Upper lobe of left lung (tissue), 6 donors: ENCODE measurements at places on chromosomes 4 and X.

GRCh38 chr4:108396900-108397497 is 223.4 kb upstream of the RPL34 start:
- DNase-seq = no peak

DNA sequence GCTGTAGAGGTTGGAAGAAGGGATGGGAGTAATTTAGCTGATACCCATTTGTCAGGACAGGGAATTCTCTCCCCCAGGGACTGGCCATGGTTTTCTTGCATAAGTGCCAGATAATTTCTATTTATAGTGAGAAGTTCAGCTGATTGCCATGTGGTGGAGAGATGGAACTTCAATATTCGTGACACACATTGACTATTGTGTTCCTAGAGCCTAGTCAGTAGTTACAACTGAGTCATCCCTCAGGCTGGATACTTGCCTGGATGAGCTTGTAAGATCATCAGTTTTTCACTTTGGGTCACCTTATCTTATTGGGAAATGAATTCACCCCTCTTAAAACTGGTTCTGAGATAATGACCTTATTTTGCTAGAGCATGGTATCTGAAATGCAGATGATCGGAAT is 32.2 kb downstream of the CFAP299 start:
- no peak for DNase-seq

DNA sequence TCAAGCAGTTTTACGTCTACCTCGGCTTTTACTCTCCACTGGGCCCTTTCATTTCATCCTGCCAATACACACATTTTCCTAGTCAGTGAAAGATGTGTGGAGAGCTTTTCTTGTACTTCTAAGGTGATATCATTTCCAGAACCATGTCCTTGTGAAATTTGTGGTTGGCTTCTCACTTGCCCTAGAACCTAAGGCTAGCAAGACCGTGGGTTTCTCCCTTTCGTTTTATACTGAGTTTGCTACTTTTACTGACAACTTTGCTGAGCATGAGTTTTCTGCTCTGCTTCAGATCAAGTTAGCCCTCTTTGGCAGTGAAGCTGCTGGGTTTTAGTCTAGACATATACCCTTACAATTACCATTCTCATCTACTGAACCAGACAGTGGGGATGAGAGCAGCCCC is 95.7 kb upstream of the FRMPD4 start:
- DNase-seq = no peak

GRCh38 chr4:110505440-110505839 is 29.5 kb downstream of the ENPEP start:
- DNase-seq = no peak

- no peak for DNase-seq
Observed at GRCh38 chr4:175456131-175456530, 355.9 kb downstream of the GPM6A start.

DNA sequence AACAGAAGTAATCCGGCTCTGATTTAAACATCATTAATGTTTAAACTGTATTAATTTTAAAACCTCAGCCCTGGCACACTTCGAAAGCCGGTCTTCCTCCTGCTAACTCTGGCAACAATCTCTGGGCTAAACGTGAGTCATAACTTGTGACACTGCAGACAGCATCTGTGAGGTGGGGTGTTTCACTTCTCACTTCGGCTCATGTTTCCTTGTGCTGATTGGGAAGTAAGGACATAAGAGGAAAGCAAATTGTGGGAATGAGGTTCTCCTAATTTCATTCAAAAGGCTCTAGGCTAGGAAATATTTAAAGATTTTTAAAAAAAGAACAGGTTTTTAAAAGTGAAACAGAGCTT is 139.9 kb upstream of the USP9X start:
- no peak for DNase-seq

DNA sequence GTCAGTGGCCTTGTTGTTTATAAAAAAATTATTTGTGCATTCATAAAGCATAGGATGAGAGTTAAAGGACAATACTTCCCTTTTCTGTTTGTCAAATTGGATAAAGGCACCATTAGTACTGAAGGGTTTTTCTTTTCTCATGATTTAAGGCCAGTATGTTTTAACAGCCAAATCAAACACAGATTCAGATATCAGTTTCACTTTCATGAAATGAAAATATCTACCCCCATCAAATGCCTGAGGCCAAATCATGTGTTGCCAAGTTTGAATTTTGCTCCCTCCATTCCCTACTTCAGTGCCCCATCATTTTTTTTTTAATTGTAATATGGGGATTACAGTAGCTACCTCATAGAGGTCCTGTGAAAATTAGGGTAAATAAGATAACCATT is 745.9 kb downstream of the RPA4 start:
- DNase-seq = no peak

- no peak for DNase-seq
Observed at GRCh38 chrX:40391662-40392061, 189.1 kb upstream of the ATP6AP2 start.

DNA sequence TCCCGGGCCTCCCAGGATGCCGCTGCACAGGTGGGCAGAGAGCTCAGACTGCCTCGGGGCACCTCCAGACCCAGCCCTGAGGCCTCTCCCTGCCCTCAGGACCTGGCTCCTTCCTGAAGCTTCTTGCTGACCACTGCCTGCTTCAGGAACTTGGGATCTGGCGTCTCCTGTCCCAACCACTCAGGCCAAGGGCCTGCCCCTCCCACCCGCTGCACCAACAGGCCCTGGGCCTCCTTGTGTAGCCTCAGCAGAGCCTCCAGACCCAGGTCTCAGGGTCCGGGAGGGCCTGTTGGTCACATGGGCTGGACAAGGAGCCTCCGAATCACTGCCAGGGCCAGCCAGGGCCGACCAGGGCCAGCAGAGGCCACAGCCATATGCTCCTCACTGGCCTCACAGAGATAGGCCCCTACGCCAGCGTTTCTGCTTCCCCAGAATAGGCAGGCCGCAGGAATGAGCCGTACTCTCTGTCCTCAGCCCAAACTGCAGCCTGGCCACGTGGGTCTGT is 2.8 kb downstream of the MXD4 start:
- DNase-seq = peak; percentile 20

DNA sequence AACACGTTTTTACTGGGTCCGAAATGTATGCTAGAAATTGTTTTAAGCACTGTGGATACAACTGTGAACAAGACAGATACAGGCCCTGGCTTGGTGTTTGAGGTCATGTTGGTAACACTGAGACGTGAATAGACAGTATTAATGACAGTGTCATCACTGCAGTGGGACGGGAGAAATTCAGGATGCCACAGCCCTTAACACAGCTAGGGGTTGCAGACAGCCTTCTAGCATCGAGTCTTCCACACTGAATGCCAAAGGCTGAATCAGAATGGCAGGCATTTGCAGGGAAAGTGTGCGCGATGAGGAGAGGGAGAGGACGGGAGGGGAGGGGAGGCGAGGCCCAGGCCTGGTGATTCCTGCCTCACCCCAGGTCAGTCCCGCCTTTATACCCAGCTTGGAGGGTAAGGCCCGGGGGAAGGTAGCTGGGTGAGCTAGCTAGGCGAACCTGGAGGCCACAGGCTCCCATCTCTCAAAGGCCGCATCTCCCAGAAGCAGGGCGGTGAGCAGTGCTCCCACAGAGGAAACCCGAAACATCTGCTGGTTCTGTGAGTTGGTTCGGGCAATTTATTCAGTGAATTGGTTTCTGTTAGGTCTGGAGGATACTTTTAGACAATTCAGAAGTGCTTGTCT is 44.1 kb upstream of the CLDN24 start:
- DNase-seq = no peak

DNA sequence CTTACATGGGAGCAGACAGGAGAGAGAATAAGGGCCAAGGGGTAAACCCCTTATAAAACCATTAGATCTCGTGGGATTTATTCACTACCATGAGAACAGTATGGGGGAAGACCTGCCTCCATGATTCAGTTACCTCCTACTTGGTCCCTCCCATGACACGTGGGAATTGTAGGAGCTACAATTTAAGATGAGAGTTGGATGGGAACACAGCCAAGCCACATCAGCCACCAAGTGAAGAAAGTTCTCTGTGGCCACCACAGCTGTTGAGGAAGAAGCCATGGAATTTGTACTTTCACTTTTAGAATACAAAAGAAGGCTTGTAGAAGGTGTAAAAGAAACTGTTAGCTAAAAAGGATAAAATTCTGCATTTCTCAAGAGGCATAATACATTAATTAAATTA is 67.0 kb upstream of the CXorf51A start:
- DNase-seq = no peak

- no peak for DNase-seq
Observed at GRCh38 chr4:159159611-159160010, 56.7 kb downstream of the RAPGEF2 start.

- no peak for DNase-seq
Observed at GRCh38 chr4:145302725-145303124, 122.3 kb upstream of the OTUD4 start.

DNA sequence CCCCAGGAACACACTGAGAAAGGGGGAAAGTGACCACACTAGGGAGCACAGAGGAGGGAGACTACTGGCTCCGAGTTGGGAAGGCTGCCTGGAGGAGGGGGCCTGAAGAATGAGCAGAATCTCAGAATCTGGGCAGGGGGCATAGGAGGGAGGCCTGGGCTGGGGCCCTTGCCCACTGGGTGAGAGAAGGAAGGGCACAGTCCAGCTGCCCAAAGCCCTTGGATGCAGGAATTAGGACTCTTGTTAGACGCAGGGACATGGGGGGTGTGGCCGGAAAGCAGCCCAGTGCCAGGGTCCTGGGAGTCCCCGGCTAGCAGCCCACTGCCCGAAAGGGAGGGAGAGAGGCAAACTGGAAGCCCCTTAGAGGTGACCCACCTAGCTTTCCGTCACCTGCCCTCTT is 1.9 kb upstream of the DUSP9 start:
- no peak for DNase-seq

DNA sequence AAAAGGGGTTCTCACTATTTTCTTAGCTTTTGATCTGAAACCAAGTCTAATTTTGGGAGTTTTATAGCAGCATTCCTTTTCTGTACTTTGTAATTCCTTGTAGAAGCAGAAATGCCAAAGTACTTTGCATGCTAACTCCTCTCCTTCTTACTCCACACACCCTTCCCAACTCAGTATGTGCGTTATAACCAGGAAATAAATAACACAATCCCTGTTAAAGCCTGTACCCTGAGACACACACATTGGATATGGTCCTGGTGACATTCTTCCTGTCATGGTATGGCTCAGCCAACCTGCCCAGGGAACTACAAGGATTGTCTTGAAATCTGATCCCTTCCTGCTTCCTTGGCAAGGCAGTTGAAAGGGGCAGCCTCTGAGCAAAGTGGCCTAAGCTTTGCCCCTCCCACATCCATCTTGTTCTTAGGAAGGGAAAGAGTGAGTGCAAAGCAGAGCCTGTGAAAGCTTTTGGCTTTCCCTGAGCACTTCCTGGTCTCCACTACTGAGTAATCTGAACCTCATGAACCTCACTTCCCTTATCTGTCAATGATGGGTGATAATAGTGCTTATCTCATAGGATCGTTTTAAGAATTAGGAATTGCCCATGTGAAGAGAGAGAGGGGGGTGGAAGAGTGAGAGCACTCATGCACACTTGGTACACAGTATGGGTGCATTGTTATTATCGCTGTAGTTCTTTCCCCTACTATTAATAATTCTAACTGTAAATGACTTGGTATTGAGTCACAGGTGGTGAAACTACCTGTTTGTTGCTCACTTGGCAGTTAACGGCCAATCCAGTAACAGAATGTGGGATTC is 109.3 kb downstream of the AFF2 start:
- DNase-seq = peak; percentile 24

DNA sequence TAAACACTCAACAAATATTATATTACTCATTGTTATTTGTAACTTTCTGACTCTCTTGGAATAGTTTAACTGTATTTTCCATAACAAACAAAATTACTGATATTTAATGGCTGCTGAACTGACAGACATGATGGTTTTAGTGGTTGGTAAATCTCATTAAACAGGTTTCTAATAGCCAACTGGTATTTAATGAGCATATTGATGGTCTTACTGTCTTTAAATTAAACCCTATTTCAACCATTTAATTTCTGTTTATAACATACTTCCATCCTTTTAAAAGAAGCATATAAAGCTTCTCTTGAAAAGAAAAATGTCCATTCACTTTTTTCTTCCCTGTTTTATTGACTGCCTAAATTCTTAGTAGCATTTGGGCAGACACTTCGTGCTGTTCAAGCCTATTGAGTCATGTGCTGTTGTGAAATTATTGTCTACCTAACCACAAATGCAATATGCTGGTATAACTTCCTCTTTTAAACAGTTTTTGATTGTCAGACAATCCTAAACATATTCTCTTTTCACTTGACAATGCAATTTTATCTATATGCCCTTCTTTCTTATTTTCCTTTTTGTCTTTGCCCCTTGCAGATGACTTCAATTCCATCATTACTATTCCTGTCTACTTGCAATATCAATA is 163.9 kb upstream of the SLC7A11 start:
- DNase-seq = no peak

- DNase-seq = no peak
Observed at GRCh38 chr4:1683261-1683735, 815 bp downstream of the FAM53A start.

DNA sequence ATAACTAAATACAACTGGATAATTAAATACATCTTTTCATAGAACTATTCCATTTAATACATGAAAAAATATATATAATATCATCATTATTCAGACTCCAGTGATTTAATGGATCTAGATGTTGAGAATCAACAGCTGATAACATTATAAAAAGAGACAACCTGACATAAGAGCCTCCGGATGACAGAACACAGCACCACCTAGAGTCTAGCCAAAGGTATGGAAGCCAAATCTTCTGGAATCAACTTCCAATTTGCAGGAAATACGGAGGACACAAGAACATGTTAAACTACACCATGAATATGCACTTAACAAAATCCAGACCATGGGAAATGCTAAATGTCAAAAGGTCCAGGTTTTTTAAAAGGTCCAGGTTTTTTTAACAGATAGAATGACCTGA is 55.0 kb downstream of the LRBA start:
- no peak for DNase-seq

GRCh38 chr4:113588895-113589668 is 172.5 kb downstream of the CAMK2D start:
- peak; percentile 31 for DNase-seq

DNA sequence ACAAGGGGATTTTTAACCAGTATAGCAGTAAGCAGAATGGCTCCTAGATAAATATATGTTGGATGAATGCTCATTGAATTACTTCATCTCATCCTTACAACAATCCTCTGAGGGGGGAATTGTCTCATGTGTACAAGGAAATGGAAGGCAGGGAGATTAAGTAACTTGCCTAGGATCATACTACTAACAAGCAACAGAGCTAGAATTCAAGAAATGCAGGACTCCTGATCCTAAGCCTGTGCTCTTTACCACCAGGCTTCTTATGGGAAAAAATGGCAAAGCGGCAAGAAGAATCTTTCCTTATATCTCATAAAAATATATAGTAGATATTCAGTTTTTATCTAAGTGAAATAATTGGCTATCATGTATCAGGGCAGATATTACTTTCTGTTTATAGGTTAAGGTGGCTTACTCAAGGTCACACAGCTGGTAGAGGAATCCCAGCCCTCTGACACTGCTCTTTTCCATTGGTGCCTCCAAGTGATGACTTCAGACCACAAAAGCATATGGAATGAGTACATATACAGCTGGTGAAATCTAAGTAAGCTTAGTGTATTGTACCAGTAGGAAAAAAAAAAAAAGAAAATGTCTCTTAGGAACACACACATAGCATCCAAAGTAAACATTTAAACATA is 2.1 kb downstream of the ABHD18 start:
- no peak for DNase-seq

- DNase-seq = peak; percentile 97
Observed at GRCh38 chr4:68349649-68350360, at the start of gene YTHDC1. Gene YTHDC1 (minus strand): TSS chr4:68350090. CDS start chr4:68349753, 337 bp downstream.
